ENCODE measurements at places on chromosomes 12 and 14. TPM values are rescaled to one million over a fixed set of nuclear protein-coding genes. Genes with fewer than 3 reads are reported as not detected.

Gene SCN8A
- total RNA-seq = 0.89 TPM

Gene GLT1D1
- 0.45 TPM for total RNA-seq

Gene RGS6
- total RNA-seq = 25.3 TPM

Gene FOXN4
- not detected for total RNA-seq

Gene ADGRD1
- 44.3 TPM for total RNA-seq

Gene FLVCR2
- total RNA-seq = 6.6 TPM

Gene SMIM41
- total RNA-seq = not detected

Gene TSPAN19
- not detected for total RNA-seq

Gene AKT1
- total RNA-seq = 99.8 TPM

Gene FAIM2
- total RNA-seq = 0.13 TPM

Gene SLCO1B1
- total RNA-seq = not detected

Gene PNN
- total RNA-seq = 42.3 TPM

Gene NT5DC3
- 3.6 TPM for total RNA-seq

Gene CLEC1B
- not detected for total RNA-seq

Gene ZCCHC8
- 40.8 TPM for total RNA-seq

Gene PTPN21
- total RNA-seq = 40.0 TPM

Gene TSPAN11
- total RNA-seq = 2.0 TPM

Gene CLEC7A
- 9.4 TPM for total RNA-seq

Gene CLEC2D
- total RNA-seq = 11.3 TPM

Gene IGF1
- 100 TPM for total RNA-seq

Gene RFLNA
- total RNA-seq = not detected

Gene APOF
- not detected for total RNA-seq

Gene GDF3
- total RNA-seq = 0.45 TPM

Gene OR6C76
- total RNA-seq = not detected

Gene SMARCC2
- total RNA-seq = 88.1 TPM

Gene PAN2
- 121 TPM for total RNA-seq

Gene PLEKHG7
- total RNA-seq = not detected

Gene KRT6C
- total RNA-seq = not detected

Gene C12orf54
- total RNA-seq = not detected

Gene CLEC4D
- total RNA-seq = 0.13 TPM

Gene SLC6A15
- 0.89 TPM for total RNA-seq

Gene SPTB
- 0.54 TPM for total RNA-seq

Gene GDF11
- 7.5 TPM for total RNA-seq

Gene ACYP1
- total RNA-seq = 36.7 TPM

Gene CKB
- 302 TPM for total RNA-seq

Gene JAG2
- total RNA-seq = 6.4 TPM

Gene ARMH4
- 7.5 TPM for total RNA-seq

Gene HAL
- total RNA-seq = not detected

Gene LRIG3
- 222 TPM for total RNA-seq

Gene CMA1
- total RNA-seq = not detected

Gene BICD1
- total RNA-seq = 33.7 TPM

Gene DPY19L2
- 56.2 TPM for total RNA-seq

Gene RNASE7
- not detected for total RNA-seq

Gene PCBP2
- total RNA-seq = 505 TPM

Gene RILPL2
- total RNA-seq = 11.5 TPM

Gene DNAH10
- 0.27 TPM for total RNA-seq

Gene RPS6KA5
- total RNA-seq = 17.4 TPM

Gene HHIPL1
- total RNA-seq = 1.0 TPM

Gene AKAP5
- total RNA-seq = 0.92 TPM

Gene KRT75
- not detected for total RNA-seq

Gene KRT8
- total RNA-seq = 629 TPM

Gene LTBP2
- 216 TPM for total RNA-seq

Gene RPL10L
- total RNA-seq = not detected

Gene MAP1LC3B2
- not detected for total RNA-seq

Gene SERPINA4
- total RNA-seq = not detected

Gene IKBIP
- total RNA-seq = 26.2 TPM

Data from thyroid gland (tissue), 4 donors.